Suprapubic skin (tissue), 4 donors: ENCODE measurements at places on chromosomes 4 and X.

DNA sequence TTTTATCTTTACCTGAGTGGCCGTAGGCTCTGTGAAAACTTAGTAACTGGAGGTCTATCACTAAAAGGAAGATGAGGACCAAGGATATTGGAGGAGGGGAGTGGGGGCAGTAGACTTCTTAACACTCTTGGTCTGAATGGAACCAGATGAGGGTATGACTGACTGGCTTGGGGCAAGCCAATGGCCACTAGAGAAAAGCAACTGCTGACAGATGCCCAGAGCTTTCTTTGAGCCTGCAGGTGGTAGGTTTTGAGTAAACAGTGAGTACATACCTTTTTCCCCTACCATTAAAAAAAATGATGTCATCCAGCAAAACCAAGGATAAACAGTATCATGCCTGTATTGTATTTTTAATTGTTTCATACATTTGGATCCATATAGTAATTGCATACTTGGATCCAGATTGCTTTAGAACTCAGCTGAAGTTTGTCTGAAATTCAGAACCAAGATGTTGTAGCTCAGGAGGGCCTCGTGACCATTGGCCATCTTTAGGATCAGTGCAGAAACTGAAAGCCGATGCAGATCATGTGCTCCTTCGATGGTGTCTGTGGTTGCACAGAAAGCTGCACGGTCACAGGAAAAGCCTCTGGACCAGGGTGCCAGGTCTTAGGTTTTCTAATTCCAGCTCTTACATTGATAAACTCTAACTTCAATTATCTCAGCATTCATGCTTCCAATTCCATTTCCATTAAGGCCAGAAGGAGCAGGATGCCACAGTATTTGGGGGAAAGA, 131.0 kb downstream of the PDGFRA start:
- H3K4me3 ChIP-seq, result no peak overlapping the region
- no peak for DNase-seq
- H3K4me1 ChIP-seq, result no peaks in the 10 kb centered on the region
- no peaks in the 10 kb centered on the region for H3K27me3 ChIP-seq
- no peaks in the 10 kb centered on the region for H3K36me3 ChIP-seq
- no peak overlapping the region for H3K27ac ChIP-seq

DNA sequence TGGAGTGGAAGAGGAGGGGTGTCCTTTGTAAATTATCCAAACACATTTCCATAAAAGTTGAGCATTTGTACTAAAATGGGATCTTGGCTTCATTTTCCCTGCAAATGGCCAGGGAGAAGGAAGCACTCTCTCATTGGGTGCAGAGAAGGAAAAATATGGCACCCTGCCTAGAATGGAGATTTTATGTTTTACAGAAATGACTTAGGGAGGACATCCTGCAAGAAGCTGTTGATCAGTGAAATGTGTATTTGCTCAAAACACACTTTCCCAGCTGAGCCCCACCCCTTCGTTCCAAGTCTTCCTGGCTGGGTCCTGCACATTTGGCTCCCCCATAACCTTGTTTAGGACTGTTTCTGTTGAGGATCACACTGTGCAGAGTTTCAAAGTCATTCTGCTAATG, 213.5 kb upstream of the TAPT1 start:
- no peak overlapping the region for H3K27ac ChIP-seq
- H3K4me3 ChIP-seq, result no peak overlapping the region
- no peaks in the 10 kb centered on the region for H3K36me3 ChIP-seq
- H3K27me3 ChIP-seq, result no peaks in the 10 kb centered on the region
- no peak for DNase-seq

DNA sequence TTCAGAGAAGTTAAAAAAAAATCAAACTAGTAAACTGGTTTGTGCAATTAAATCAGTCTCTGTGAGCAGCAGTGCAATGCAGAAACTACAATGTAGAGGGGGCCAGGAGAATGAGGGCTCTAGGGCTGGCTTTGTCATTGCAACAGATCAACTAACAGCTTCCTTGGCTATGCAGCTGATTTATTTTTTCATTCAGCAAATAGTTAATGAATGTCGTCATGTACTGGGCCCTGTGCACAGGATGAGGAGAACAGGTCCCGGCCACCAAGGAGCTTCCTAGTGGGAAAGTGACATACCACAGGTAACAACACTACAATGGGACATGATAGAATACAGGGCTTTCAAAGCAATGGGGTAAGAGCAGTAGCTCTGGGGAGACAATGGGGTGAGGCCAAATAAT, 190.1 kb downstream of the NSUN7 start:
- no peak for DNase-seq
- H3K27ac ChIP-seq, result no peak overlapping the region
- peaks cover 9% of the 10 kb centered on the region for H3K36me3 ChIP-seq
- no peak overlapping the region for H3K4me3 ChIP-seq
- H3K4me1 ChIP-seq, result no peaks in the 10 kb centered on the region

- no peak for DNase-seq
- H3K27ac ChIP-seq, result no peak overlapping the region
- H3K4me3 ChIP-seq, result no peak overlapping the region
- no peaks in the 10 kb centered on the region for H3K4me1 ChIP-seq
- H3K27me3 ChIP-seq, result no peaks in the 10 kb centered on the region
- H3K36me3 ChIP-seq, result no peaks in the 10 kb centered on the region
Measured at GRCh38 chrX:51158231-51158630, 174.4 kb upstream of the NUDT10 start.

DNA sequence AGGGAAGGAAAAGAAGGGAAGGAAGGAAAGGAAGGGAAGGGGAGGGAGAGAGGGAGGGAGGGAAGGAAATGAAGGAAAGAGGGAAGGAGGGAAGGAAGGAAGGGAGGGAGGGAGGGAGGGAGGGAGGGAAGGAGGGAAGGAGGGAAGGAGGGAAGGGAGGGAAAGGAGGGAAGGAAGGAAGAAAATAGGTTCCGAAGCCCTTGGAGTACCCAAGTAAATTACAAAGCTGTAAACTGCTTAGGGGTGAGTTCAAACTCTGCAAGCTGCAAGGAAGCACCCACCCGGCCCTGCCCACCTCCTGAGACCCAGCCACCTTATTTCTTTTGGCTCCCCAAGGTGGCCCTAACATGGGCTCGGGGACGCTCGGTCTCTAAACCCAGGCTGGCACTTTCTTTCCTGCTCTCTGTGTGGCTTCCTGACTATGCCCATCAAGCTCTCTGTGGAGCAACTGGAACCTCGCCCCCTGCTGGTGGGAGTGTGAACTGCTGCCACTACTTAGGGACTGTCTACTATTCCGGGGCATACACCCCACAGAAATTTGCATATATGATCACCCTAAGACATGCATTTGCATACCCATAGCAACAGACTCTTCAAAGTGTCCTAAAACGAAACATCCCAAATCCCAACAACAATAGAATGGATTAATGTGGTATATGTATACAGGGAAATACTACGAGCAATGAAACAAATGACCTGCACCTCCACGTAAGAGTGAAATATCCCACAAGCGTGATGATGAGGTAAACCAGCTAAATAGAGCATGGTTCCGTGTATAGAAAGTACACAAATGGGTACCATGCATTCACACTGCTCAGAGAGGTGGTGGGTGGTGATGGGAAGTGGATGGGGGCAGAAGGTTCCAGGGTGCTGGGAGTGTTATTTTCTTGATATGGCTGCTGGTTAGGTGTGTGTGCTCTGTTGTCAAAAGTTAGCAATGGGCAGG, 151.7 kb upstream of the TBL1X start:
- H3K27ac ChIP-seq, result no peak overlapping the region
- H3K36me3 ChIP-seq, result no peaks in the 10 kb centered on the region
- no peak overlapping the region for H3K4me3 ChIP-seq

DNA sequence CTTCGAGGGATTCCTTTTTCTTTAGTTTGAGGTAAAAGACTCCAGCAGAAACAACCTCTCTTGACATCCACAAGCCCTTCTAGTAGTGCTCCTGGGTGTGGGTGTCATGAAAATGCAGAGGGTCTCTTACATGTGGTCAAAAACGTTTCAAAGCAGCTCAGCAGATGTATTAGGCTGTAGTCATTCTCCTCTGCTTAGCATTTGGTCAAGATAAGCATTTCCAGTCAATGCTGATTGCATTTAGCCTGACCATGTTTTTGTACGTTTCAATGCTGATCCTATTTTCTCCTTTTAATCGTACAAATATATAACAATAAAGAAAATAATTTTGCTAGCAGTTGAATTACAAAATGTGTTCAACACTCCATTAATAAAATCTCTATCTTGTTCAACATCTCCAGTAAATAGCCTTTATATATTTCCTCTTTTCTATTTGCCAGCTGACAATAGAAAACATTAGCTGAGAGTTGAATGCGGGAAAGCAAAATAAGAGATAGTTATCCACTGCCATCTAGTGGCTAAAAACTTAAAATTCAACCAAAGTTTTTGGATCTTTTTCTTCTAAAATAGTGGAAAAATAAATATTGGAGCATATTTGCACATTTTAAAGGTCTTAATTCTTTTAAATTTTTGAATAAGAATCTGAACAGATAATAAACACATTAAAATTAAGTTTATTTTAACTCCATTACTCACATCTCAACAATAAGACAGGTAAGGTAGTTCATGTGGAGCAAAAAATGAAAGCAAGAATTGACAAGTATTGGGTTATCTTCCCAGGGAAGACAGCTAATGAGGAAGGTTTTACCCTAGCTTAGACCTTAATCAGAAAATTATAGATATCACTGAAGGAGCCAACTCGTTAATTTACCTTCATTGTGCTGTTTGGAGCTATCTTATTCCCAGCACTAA, 15.2 kb upstream of the PACRGL start:
- no peak overlapping the region for H3K27ac ChIP-seq
- H3K4me1 ChIP-seq, result no peaks in the 10 kb centered on the region
- no peaks in the 10 kb centered on the region for H3K36me3 ChIP-seq
- no peak overlapping the region for H3K4me3 ChIP-seq
- DNase-seq, result no peak

- H3K4me1 ChIP-seq, result no peaks in the 10 kb centered on the region
- H3K27me3 ChIP-seq, result no peaks in the 10 kb centered on the region
- H3K27ac ChIP-seq, result no peak overlapping the region
- H3K4me3 ChIP-seq, result no peak overlapping the region
Measured at GRCh38 chr4:98305576-98305975, 44.4 kb downstream of the RAP1GDS1 start.

DNA sequence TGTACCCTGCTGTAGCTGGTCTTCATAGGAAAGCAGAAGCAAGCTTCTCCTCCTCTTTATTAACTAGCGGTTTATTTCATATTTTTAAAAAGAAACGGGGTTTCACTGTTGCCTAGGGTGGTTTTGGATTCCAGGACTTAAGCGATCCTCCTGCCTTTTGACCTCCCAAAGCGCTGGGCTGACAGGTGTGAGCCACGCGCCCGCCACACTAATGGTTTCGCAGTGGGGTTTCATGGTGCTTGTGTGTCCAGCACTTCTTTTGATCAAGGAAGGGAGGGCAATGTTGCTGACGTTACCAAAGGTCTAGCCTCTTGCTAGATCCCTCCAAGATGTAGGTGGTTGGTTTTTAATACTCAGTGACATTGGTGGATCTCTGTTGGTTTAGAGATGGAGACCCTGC, 1.4 kb downstream of the MAEA start:
- peak overlapping the region; percentile 97 for H3K4me3 ChIP-seq
- peak overlapping the region; percentile 88 for H3K27ac ChIP-seq
- no peaks in the 10 kb centered on the region for H3K36me3 ChIP-seq
- H3K4me1 ChIP-seq, result peaks cover 52% of the 10 kb centered on the region

DNA sequence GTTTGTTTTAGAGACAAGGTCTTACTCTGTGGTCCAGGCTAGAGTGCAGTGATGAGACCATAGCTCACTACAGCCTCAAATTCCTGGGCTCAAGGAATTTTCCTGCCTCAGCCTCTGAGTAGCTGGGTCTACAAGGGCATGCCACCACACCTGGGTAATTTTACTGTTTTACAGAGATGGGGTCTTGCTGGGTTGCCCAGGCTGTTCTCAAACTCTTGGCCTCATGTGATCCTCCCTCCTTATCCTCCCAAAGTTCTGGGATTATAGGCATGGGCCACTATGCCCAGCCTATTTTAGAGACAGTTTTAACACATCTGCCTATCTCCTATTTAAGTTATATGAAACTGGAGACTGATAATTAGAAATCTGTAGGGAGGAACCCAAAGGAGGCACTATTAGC, 53.8 kb downstream of the SPRY1 start:
- H3K27ac ChIP-seq, result no peak overlapping the region
- H3K36me3 ChIP-seq, result no peaks in the 10 kb centered on the region

DNA sequence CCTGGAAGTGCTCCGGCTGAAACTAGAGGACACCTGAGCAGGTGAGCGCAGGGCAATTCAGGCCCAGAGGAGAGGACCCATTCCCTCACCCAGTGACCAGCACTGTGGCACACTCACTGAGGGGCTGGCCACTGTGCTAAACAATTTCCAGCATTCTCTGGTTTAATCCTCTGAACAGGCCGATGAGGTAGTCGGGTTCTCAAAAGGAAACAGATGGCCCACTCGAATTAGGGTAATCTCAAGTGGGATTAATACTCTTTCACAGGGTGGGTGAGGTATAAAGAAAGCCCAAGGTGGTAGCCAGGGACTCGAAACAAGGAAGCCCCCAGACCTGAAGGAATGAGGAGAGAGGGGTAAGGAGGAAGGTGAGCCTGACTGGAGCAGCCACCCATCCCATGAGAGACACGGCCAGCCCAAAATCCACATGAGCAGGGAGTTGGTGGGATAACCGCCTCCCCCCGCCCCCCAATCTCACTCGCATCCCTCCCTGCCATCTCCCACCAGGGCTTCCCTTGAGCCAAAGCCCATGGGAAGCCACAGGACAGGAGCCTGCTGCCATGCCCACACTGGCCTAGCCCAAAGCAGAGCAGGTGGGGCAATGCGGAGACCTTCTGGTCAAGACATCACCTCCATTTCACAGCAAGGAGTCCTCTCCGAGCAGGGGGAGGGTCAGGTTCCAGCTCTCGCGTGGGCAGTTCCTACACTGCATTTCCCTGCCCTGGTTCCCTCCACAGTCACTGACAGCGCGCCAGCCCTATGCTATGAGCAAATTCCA, 55.0 kb downstream of the SH3KBP1 start:
- H3K27ac ChIP-seq, result no peak overlapping the region
- H3K27me3 ChIP-seq, result no peaks in the 10 kb centered on the region
- no peaks in the 10 kb centered on the region for H3K36me3 ChIP-seq
- no peaks in the 10 kb centered on the region for H3K4me1 ChIP-seq
- no peak overlapping the region for H3K4me3 ChIP-seq

DNA sequence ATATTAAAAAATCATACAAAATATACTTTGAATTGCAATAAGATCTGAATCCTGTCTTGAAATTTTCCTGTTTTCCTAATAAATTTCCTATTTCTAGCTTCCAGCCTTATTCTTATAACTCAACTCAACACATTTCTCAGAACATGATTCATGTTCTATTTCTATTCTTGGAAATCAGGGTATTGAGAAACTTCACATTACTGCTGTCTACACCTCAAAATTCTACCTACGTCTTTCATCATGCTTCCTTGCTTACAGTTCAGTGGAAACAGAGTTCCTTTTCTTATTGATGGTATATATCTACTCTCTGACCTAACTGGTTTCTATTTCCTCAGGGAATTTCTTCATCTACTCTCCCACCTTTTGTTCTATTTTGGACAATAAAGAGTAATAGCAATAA, 2139.0 kb downstream of the ARAP2 start:
- H3K4me3 ChIP-seq, result no peak overlapping the region
- no peak for DNase-seq
- no peaks in the 10 kb centered on the region for H3K36me3 ChIP-seq
- H3K27me3 ChIP-seq, result no peaks in the 10 kb centered on the region
- no peaks in the 10 kb centered on the region for H3K4me1 ChIP-seq
